ENCODE measurements at places on chromosomes 12 and 14.

- DNase-seq = no peak
Observed at GRCh38 chr14:94622653-94623421, 10.6 kb downstream of the SERPINA3 start.

- DNase-seq = no peak
Observed at GRCh38 chr12:17489452-17489851, 600.5 kb downstream of the RERGL start.

DNA sequence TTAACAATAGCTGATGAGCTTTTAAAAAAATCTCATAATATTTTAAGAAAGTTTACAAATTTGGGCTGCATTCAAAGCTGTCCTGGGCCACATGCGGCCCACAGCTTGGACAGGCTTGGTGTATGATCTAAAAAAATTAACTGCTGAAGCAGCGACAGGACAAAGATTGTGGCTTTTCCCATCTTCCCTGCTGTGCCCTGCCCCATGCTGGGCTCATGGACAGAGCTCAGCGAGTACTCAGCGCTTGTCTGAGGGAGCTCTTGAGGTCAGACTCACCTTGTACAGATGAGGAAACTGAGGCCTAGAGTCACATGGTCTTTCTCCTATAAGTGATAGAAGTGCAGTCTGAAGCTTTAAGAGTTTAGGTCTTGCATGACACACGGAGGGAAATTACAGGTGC lies 15.0 kb downstream of the EVL start:
- no peak for DNase-seq

GRCh38 chr14:24817212-24818057 lies 183.4 kb upstream of the GZMB start:
- no peak for DNase-seq
